ENCODE measurements at places on chromosomes 4 and X. TPM values are rescaled to one million over a fixed set of nuclear protein-coding genes. Genes with fewer than 3 reads are reported as not detected.

- DNase-seq, result no peak
Observed at GRCh38 chr4:73759357-73759756, 19.0 kb downstream of the CXCL8 start.

- DNase-seq, result no peak
Observed at GRCh38 chrX:23505531-23506303, 161.6 kb upstream of the PRDX4 start.

DNA sequence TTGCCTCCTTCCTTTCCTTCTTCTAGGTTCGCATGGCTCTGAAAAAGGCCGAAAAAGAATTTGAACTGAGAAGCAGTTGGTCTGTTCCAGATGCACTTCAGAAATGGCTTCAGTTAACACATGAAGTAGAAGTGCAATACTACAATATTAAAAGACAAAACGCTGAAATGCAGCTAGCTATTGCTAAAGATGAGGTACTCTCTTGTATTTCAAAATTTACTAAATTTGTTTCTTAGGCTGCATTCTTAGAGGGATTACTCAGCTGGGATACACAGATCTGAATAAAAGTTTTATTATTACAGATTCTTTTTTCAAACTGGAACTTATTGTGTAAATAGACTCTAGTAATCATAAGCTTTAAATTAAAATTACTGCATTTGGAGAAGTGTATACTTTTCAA is 146.9 kb downstream of the STIM2 start:
- DNase-seq, result no peak

- DNase-seq, result no peak
Observed at GRCh38 chr4:56424697-56425514, 10.5 kb downstream of the PPAT start.

- no peak for DNase-seq
Observed at GRCh38 chr4:36024901-36025660, 219.2 kb downstream of the ARAP2 start.

GRCh38 chr4:76381986-76382385 is 39.0 kb downstream of the CCDC158 start:
- no peak for DNase-seq

Gene SORBS2
- polyA plus RNA-seq, result 68.6 TPM
